ENCODE measurements at places on chromosomes 16 and 17.

DNA sequence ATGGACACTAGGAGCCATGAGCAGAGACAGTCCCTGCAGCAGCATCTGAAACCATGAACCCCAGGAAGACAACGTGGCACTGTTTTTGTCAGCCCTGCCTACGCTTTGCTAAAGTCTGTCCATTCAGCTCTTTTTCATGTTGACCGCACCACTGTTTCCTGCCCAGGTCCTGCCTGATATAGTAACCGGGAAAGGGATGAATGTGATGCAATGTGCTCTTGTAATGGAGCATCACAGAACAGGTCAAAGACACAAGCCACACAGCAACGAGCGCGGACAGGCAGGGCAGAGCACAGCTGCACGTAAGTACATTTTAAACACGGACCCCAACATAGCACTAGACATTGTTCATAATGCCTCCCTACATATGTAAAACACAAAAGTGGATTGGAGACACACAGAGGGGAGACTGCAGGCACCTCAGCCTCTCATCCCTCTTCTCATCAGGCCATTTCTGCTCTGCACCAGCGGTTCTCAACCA, 16.9 kb upstream of the TNFRSF13B start:
- H3K4me1 ChIP-seq: no peaks in the 10 kb centered on the region
- no peak overlapping the region for H3K4me3 ChIP-seq
- H3K27ac ChIP-seq: no peak overlapping the region
- H3K27me3 ChIP-seq: no peaks in the 10 kb centered on the region

DNA sequence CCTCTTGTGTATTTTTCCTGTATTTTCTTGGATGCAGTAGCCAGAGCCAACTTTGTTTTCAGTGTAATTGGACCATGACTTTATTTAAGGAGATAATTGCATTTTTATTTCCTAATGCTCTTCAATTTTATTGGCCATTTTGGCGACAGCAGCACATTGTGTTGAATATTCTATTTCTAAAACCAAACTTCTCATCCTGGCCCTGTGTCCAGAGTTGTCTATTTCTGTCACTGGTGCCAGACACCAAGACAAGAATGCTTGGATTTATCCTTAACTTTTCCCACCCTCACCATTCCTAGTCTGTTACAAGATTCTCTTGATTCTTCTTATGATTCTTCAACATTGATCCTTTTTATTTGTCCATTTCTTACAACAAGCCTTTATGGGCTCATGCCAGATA, 37.1 kb downstream of the ARHGAP44 start:
- no peak for DNase-seq
- H3K27me3 ChIP-seq: no peaks in the 10 kb centered on the region
- H3K4me1 ChIP-seq: no peaks in the 10 kb centered on the region
- H3K27ac ChIP-seq: no peak overlapping the region
- no peak overlapping the region for H3K4me3 ChIP-seq

- H3K27ac ChIP-seq: no peak overlapping the region
- H3K4me1 ChIP-seq: no peaks in the 10 kb centered on the region
- no peak for DNase-seq
- H3K36me3 ChIP-seq: no peaks in the 10 kb centered on the region
- no peaks in the 10 kb centered on the region for H3K27me3 ChIP-seq
- H3K4me3 ChIP-seq: no peak overlapping the region
Observed at GRCh38 chr16:2587891-2588565, 50.2 kb downstream of the PDPK1 start.

DNA sequence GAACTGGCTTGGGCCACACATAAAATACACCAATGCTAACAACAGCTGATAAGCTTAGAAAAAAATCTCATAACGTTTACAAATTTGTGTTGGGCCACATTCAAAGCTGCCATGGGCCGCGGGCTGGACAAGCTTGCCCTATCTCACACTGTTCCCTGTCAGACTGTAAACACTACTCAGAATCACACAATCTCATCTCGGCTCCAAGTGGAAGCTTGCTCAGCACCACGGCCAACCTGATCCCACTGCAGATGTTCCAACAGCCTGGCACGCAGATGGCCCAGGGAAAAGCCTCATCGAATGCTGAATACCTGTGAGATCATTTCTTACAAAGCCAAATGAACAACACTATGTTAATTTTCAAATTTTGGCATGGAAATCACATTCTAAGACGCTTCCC, 125.8 kb downstream of the ANKRD11 start:
- no peaks in the 10 kb centered on the region for H3K36me3 ChIP-seq
- DNase-seq: no peak
- H3K4me3 ChIP-seq: no peak overlapping the region
- H3K27ac ChIP-seq: no peak overlapping the region
- H3K27me3 ChIP-seq: no peaks in the 10 kb centered on the region

- H3K27me3 ChIP-seq: no peaks in the 10 kb centered on the region
- no peak for DNase-seq
- H3K36me3 ChIP-seq: no peaks in the 10 kb centered on the region
- H3K4me1 ChIP-seq: no peaks in the 10 kb centered on the region
- H3K4me3 ChIP-seq: no peak overlapping the region
Observed at GRCh38 chr17:21294321-21295035, 10.0 kb downstream of the MAP2K3 start.

DNA sequence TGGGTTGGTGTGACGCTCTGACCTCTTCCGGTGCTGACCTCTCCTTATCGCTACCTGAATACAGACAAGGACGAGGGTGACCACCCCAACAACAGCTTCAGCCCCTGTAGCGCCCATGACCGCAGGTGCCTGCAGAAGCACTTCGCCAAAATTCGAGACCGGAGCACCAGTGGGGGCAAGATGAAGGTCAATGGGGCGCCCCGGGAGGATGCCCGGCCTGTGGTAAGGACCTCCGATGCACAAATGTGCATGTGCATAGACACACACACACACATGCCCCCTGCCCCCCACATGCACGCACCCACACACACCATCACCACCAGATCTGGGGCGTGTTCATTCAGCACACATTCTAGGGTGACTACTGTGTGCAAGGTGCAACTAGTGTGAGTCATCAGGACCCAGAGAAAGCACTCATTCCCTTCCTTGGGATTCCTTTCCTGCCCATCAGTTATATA, 9.7 kb downstream of the IGFBP4 start:
- no peak overlapping the region for H3K4me3 ChIP-seq
- no peaks in the 10 kb centered on the region for H3K27me3 ChIP-seq
- H3K36me3 ChIP-seq: no peaks in the 10 kb centered on the region

- no peaks in the 10 kb centered on the region for H3K4me1 ChIP-seq
- H3K27ac ChIP-seq: no peak overlapping the region
- H3K4me3 ChIP-seq: no peak overlapping the region
- no peak for DNase-seq
- H3K36me3 ChIP-seq: no peaks in the 10 kb centered on the region
Observed at GRCh38 chr16:78528265-78528664, 428.8 kb downstream of the WWOX start.

Data from neural progenitor cell (in vitro differentiated cells).